ENCODE measurements at places on chromosomes 16 and 17.

GRCh38 chr17:82881900-82882714 lies 42.3 kb upstream of the ZNF750 start:
- DNase-seq = no peak

GRCh38 chr17:13671341-13671740 lies 69.6 kb upstream of the HS3ST3A1 start:
- DNase-seq = no peak

- DNase-seq = no peak
These were observed 42.4 kb downstream of the RAI1 start for GRCh38 chr17:17723354-17724261.

DNA sequence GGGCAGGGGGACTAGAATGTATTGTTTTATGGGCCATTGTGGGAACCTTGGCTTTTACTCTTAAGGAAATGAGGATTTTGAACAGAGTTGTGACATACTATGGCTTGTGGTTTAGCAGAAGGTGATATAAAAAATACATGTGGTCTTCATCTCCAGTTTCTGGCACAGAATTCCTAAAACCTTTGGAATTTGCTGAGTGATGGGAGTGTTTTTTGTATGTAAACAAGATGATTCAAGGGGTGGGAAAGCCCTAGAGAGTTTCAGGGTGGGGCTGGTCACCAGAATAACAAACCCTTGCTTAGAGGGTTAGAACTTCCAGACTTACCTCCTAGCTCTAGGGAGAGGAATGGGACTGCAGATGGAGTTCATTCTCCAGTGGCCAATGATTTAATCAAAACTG lies 316.1 kb downstream of the PHKB start:
- DNase-seq = no peak

DNA sequence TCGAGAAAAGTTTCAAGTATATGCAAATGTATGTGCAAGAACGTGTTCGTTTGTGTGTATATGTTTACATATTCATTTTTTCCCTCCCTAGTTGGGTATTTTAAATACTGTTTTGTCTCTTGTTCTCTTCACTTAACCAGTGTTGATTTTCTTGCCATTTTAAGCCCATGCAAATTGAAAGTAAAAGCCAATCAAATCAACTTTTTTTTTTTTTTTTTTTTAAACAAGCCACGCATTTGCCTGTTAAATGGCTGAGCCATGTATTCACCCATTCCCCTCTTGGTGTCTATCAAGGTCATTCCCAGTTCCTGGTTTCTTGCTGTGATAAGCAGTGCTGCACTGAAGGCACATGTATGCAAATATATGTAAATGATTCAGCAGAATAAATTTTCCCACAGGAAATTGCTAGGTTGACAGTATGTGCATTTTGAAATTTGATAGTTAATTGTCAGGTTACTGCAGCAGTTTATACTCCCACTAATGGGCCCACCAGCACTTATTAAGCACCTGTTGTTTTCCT lies 12.2 kb downstream of the ABCC1 start:
- DNase-seq = no peak

DNA sequence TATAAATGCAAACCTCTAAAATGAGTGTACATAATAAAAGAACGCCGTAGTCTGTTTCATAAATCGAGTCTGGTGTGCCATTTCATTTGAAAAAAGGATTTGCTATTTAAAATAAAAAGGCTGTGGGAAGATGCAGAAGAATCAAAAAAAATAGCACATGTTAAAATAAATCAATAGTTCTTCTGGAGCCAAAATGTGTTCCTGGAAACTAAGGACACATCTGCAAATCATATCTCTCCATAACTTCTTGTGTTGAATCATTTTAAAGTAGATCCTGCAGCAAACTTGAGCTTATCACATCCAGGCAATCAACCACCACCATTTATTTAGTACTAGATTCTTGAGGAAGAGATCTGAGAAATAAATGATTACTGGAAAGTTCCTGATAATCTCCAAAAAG lies 29.0 kb downstream of the XPO6 start:
- no peak for DNase-seq

DNA sequence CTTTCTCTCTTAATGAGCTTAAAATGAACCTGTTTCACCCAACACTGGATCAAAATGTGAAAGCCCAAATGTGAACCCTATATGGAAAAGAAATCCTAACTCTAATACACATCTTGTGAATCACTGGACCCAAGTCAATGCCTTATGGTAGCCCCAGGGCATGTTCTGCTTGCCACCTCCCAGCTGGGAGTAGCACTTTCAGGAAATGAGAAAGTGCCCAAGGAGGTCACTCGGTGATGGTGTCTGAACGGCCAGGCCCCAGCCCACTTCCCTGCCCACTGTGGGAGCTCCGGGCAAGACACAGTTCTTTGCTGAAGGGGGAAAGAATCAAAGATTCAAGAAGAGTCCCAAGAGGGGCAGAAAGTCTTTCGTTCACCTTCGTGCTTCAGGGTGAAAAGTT lies 46.1 kb downstream of the GTF3C1 start:
- no peak for DNase-seq

DNA sequence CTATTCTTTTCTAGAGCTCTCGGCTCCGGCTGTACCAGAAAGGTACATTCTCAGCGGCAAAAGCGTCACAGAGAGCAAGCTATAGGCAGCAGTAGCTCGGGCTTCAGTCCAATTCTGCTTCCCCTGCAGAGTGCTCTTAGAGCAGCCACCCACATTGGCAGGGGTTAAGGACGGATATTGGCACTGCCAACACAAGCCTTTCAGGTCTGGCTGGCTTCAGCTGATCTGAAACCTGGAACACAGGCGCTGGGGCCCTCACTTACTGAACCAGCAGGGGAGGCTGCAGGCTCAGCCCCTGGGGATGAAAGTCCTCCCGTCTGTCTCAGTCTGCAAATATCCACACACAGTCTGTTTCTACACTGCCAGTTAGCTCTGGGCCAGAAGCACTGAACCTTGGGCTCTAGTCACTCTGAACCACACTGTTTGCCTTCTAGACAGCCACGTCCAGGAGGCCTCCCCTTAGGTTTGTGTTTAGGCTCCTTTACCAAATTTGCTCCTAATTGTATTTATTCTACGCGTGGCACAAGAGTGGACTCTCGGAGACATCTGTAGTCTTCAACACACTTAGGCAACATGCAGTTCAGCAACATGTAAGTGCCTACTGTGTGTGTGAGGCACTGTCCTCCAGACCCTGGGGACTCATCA lies 40.1 kb downstream of the HIC1 start:
- DNase-seq = no peak
